ENCODE measurements at places on chromosomes 11 and 22.
A peak's percentile ranks its signal among the peaks of the same experiment; 100 is the strongest.

- DNase-seq: no peak
Observed at GRCh38 chr11:113574171-113574570, 99.0 kb upstream of the DRD2 start.

DNA sequence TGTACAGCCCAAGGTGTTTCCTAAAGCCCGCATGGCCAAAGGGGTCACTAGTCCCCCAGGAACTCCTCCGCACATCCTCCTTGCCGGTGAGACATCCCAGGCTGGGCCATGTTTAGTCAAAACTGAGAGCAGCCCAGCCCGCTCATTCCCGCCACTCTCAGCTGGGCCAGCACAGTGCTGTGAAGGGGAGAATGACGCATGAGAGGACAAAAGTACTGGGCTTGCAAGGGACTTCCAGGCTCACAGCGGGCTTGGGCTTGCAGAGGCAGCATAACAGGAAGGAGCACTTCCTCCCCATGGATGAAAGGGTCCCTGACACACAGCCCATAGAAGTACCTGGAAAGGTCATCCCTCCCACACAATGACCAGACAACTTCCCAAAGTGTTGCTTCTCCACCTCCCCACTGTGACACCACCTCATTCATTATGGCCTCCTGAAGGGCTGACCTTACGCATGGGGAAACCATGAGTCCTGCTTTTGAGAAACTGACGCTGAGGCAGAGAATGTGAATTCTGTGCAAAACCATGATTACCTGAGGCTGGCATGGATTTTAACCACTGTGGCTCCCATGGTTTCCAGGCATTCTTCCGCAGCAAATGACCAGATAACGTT lies 19.1 kb downstream of the ETS1 start:
- no peak for DNase-seq

DNA sequence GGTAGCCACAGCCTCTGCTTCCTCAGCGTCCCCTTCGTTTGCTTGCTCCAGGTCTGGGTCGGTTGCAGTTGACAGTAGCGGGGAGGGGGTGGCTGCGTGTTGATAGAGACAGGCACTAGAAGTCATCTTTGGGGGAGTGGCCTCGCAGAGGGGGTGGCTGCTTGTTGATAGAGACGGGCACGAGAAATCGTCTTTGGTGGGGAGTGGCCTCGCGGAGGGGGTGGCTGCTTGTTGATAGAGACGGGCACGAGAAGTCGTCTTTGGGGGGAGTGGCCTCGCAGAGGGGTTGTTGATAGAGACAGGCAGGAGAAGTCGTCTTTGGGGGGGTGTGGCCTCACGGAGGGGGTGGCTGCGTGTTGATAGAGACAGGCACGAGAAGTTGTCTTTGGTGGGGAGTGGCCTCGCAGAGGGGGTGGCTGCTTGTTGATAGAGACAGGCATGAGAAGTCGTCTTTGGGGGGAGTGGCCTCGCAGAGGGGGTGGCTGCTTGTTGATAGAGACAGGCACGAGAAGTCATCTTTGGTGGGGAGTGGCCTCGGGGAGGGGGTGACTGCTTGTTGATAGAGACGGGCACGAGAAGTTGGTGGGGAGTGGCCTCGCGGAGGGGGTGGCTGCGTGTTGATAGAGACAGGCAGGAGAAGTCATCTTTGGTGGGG lies 328.3 kb downstream of the TBC1D22A start:
- no peak for DNase-seq

DNA sequence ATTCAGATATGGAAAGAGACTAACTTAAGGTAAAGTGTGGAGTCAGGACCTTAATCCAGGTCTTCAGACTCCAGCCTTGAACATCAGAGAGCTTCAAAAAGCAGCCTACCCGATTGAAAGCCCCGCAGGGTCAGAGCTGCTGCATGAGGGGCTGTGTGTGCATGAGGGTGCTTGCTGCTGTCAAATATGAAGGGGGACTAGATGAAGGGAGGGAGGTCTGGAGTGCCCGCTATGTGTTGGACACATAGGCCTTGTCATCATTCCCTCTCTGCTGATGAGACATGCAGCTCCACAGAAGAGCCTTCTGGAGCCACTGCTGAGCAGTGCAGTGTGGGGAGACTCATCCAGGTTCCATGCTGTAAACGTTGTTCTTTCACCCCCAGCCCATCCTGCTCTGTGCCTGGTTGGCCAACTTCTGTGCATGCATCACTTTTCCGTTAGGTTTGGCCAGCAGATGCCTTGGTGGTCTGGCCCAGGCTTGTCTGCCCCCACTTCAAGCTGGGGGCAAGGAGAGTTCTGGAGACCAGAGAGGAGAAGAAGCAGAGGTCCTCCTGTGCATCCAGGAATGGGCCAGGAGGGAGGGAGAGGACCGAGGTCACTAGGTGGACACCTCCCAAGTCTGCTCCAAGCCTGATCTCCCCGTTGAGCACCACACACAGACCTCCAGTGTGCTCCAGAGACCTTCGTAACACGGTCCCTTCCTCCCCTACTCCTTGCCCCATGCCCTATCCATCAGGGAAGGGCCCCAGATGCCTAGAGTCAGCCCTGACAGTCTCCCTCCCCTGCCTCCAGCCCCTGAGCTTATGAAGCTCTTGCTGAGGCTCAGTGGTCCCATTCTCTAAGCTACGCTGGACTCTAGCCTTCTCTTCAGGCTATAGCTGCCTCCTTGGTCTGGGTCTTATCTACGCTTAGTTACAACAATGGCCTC lies 32.0 kb downstream of the LRRC32 start:
- DNase-seq: no peak

DNA sequence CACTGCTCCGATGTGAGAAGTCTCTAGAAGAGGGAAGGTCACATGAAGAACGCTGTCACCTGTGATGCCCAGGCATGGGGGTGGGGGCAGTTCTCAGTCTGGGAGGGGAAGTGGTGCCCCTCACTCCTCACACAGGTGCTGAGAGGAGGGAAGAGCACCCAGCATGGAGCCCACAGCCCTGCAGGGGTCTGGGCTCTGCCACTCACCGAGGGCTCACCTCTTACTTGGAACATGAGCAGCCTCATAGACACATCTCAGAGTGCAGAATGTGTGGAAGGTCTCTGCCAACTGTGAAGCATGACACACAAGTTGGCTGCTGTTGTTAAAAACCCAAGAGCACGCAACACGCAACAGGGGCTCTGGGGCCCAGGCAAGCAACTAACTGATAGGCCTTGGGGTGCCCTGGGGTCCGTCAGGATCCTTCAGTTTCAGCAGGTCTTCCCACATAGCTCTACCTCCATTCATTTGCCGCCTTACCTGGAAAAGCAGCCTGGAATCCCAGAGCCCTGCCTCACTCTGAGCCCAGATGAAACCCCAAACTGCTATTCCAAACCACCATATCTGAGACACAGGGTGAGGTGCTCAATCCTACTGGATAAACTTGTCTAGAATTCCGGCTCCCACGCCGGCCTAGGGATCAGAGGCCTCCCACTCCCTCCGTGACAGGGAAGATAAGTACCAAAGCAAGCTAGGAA lies 17.5 kb upstream of the TMPRSS4 start:
- DNase-seq: no peak

DNA sequence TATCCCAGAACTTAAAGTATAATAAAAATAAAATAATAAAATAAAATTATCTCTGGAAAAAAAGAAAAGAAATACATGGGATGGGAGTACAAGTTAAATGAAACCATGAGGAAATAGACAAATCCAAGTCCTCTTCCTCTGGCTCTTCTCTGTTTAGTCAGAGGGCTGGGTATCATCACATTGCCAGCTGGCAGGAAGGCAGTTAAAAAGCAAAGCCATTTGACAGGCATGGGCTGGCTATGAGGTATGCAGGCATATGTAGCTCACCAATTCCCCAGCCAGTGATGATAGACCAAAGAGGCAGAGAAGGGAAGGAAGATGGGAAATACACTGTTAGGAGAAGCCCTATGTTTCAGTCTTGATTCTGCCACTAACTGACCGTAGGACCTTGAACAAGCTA lies 6.5 kb downstream of the LYVE1 start:
- DNase-seq: no peak

DNA sequence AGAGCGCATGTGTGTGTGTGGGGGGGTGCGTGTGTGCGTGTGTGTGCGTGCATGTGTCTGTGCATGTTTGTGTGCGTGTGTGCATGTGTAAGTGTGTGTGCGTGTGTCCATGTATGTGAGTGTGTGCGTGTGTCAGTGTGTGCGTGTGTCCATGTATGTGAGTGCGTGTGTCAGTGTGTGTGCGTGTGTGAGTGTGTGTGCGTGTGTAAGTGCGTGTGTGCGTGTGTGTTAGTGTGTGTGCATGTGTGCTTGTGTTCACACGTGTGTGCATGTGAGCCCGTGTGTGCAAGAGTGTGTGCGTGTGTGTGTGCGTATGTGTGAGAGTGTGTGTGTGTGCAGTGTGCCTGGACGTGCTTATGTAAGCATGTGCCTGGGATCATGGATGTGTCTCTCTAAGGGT lies 14.7 kb upstream of the APOL6 start:
- DNase-seq: no peak

- no peak for DNase-seq
Observed at GRCh38 chr11:10044618-10045017, 249.4 kb downstream of the SBF2 start.

- no peak for DNase-seq
Observed at GRCh38 chr22:36981247-36981775, 37.9 kb downstream of the TST start.

DNA sequence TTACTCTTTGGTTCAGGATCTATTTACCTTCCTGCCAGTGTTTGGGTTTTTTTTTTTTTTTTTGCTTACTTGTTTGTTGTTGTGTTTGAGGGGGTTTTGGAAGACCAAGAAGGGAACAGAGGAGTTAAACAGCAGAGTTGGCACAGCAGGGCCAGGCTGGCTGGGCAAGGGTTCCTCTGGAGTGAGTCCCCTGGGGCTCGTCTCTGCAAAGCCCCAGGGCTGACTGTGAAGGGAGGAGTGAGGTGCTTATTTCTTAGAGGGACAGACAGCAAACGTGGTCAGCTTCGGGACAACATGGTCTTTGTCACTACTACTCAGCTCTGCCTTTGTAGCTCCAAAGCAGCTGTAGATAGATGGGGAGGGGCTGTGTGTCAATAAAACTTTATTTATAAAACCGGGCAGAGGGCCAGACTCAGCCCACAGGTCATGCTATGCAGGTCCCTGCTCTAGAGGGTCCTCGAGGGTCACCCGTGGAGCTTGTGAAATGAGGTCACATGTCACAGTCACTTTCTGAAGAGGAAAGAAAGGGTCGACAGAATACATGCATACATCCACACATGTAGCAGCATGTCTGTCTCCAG lies 1404.7 kb downstream of the BRD1 start:
- no peak for DNase-seq

GRCh38 chr11:74749965-74750296 lies 1.3 kb downstream of the RNF169 start:
- DNase-seq: no peak

DNA sequence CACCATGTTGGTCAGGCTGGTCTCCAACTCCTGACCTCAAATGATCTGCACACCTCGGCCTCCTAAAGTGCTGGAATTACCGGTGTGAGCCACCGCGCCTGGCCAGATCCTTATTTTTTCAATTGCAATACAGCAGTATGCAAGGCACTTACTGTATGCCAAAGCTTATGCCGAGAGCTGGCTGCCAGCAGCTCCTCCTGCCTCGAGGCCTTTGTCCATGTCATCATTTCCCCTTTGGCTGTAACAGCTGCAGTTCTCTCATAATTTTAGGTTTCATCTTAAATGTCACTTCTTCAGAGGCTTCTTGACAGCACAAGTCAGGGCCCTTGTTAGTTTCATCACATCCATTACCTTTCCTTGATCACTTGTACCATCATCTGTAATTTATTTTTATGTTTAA lies 1.5 kb upstream of the SREBF2 start:
- DNase-seq: no peak

DNA sequence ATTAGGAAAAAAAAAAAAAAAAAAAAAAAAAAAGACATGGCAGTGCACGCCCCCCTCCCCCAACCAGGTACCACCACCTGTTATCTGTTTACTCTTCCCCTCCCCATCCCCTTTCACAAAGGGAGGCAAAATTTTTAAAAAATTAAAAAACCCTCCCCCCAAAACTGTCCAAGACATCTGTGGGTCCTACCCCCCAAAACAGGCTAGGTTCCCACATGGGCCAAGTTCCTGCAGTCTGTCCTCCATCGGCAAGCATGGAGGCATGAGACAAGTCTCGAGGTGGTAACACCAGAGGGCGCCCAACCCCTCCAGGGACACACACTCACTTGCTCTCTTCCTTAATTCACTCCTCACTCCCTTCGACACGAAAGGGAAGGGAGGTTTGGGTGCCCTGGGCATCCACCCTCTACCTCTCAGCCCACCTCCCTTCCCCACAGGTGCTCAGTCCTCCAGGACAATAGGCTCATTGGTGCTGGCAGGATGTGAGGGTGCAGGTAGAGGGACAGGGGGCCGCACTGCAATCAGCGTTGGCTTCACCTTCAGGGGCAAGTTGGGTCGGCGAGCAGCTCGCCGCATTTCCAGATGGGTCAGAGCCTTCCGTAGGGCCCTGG lies 2.2 kb upstream of the TUT1 start:
- peak; percentile 55 for DNase-seq

- no peak for DNase-seq
Observed at GRCh38 chr22:49240016-49240380, 587.7 kb downstream of the BRD1 start.

DNA sequence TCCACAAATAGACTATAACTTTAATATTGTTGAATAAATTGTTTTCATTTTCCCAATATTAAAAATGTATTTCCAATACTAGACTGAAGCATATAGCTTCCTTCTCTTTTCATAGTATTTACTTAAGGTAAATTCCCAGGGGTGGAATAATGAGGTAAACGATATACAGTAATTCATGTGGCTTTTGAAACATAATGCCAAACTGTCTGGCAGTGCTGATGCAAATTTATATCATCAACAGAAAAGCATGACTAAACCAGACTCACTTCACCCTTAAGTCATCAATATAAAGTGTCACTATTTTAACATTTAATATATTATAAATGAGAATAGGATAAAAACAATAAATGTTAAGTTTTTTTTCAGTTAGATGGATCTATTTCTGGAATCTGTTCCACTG lies 13.6 kb downstream of the C2CD3 start:
- no peak for DNase-seq

GRCh38 chr11:64348383-64349024 lies 8.5 kb downstream of the CCDC88B start:
- no peak for DNase-seq

- DNase-seq: no peak
Observed at GRCh38 chr22:46115755-46116490, 34.4 kb upstream of the PPARA start.

DNA sequence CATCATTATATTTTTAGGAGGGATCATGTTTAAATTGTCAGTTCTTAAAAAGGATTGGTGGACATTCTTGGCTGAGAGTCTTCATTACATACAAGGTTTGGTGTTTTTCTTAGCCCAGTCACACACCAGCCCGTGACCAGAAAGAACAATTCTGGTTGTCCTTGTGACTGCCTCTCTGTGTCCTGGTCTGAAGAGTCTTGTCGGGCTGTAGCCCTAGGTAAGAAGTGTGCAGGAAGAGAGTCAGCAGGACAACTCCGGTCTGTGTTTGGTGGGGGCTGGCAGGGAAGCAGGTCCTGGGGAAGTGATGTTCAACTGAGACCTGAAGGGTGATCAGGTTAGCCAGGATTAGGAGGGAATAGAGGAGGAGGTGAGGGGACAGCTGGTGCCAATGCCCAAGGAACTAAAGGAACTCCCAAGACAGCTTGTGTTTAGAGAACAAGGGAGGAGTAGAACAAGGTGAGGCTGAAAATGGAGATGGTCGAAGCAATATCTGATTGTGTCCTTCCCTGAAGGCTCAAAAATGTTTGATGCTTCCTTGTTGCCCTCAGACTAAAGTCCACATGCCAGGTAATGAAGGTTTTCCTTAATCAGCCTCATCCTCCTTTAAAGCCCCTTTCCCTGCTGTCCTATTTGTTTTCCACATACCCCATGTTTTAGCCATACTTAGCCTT lies 65.3 kb upstream of the ADORA2A start:
- DNase-seq: no peak
